T-helper 22 cell (primary cell): ENCODE measurements at places on chromosomes 1 and 21.

- no peak for DNase-seq
Measured at GRCh38 chr1:246827396-246827795, 103.2 kb downstream of the SCCPDH start.

GRCh38 chr1:194338241-194338948 lies 1152.0 kb upstream of the B3GALT2 start:
- DNase-seq, result no peak

DNA sequence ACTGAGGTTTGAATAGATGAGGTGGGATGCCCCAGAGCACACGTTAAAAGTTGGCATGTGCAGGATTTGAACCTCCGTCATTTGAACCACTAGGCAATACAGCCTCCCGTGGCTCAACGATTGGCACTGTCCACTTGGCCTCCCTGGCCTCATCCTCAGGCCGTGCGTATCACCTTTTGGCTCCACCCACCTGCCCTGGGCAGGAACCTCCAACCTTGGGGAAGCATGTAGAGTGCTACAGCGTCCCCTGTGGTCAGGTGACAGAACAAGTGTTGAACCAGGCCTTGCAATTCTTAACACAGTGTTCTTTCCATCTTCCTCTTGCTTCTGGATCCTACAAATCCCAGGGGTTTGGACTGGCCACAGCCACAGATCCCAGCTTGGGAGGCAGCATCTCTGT lies 112.6 kb downstream of the PAX7 start:
- DNase-seq, result no peak

DNA sequence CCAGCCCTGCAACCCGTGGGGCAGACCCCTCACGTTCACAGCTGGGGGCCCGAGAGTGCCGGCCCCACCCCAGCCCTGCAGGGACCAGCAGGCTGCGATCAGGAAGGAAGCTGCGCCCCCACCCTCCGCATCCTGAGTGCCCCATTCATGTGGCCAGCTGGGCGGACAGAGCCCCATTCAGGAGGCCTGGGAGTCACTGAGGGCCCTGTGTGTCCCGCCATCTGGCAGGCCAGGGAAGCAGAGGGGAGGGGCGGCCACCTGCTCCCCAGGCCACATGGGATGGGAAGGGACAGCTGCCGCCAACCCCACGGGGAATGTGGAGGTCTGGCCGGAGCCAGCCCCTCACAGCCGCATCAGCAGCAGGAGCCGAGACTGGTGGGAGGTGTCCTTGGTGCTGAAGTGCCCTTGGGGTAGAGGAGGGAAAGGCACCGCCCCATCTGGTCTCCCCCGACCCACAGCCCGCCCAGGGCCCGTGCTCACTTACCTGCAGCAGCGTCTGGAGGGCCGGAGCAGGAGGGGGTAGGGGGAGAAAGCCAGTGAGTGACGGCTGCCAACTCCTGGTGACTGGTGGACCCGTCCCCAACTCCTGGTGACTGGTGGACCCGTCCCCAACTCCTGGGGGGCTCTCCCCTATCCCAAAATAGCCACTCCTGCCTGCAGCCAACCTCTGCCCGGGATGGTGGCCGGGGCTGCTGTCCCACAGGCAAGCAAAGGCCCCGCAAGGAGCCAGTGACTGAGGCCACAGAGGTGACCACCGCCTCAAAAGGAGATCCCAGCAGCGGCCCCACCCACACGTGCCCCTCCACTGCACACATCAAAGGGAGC lies 8.7 kb downstream of the ACAP3 start:
- no peak for DNase-seq

DNA sequence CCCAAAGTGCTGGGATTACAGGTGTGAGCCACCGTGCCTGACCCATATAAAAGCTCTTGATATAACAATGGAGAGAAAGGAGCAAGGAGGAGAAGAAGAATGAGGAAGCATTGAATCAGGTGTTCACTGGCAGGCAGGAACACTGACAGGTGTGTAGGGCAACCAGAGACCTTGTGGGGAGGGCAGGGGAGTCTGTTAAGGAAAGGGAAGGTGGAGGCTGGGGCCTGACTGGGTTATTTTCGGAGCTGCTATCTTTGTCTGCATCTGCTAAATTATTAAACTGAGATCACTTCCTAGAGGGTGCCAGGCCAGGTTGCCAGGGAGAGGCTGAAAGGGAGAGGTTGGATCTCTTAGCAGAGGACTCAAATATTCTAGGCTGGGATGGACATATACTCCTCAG lies 6.8 kb upstream of the TRNP1 start:
- no peak for DNase-seq

DNA sequence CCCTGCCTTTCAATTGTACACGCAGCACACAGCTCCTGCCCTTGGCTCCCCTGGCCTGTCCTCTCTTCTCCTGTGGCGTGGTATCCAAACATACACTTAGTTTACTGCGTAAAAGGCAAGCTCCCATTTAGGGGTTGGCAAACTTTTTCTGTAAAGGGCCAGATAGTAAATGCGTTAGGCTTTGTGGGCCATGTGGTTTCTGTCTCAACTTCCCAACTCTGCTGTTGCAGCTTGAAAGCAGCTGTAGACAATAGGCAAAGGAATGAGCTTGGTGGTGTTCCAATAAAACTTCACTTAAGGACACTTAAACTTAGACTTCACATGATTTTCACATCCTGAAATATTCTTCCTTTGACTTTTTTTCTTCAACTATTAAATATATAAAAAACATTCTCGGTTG lies 63.3 kb downstream of the RHOU start:
- no peak for DNase-seq

DNA sequence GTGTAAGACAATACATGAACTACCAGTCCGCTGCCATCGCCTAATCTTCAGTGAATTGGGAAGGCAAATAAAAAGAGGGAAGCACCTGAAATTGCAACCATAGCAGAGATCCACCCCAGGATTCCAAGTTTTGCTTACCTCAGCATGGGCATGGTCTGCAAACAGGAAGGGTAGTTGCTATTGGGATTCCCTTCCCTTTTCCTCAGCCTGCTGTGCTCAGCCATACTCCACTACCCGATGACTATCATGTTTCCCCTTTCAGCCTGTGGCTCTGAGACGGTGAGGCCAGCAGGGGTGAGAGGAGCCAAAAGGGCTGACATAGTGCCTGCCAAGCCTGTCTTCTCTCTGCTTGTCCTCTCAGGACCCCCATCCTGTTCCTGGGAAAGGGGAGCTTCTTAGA lies 64.2 kb downstream of the GPR137B start:
- DNase-seq, result no peak

GRCh38 chr1:72097851-72098570 lies 184.3 kb downstream of the NEGR1 start:
- no peak for DNase-seq

- DNase-seq, result no peak
Measured at GRCh38 chr1:7555391-7556185, 215.5 kb upstream of the VAMP3 start.
